ENCODE measurements at places on chromosomes 6 and 20.

GRCh38 chr20:54004445-54004844 lies 65.9 kb downstream of the BCAS1 start:
- DNase-seq, result no peak

GRCh38 chr6:68654134-68654533 lies 19.1 kb downstream of the ADGRB3 start:
- DNase-seq, result no peak

- DNase-seq, result no peak
These were observed 715 bp downstream of the SOX12 start for GRCh38 chr20:325889-326644.

DNA sequence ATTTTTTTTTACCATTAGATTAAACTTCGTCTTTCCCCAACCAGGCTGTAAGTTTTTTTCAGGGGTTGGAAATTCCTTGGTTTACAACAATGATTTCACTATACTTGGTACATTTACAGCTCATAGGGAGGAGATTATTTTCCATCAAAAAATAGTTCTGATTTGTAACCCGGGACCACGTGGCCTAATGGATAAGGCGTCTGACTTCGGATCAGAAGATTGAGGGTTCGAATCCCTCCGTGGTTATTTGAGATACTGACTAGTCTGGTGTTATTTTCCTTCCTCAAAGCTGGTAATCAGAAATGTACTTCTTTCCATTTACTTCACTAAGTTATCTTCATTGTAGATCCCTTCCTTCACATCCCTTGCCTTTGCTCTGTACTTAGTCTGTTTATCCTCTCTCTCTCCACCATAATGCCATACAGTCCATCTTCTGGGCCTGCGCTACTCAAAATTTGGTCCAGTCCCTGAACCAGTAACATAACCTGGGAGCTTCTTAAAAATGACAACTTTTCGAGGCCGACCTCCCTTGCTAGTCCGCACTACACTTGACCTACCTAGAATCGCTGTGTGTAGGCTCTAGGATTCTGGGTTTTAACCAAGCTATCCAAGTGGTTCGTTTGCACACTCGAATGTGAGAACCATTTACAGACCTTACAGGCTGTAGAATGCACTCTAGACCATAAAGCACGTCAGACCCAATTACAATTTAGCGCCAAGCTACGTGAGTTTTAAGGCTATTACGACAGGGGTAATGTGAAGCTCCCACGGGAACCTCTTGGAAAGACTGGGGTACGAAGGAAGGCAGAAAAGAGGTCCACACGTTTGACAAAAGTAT lies 42.1 kb upstream of the BTN3A2 start:
- peak; percentile 82 for DNase-seq

DNA sequence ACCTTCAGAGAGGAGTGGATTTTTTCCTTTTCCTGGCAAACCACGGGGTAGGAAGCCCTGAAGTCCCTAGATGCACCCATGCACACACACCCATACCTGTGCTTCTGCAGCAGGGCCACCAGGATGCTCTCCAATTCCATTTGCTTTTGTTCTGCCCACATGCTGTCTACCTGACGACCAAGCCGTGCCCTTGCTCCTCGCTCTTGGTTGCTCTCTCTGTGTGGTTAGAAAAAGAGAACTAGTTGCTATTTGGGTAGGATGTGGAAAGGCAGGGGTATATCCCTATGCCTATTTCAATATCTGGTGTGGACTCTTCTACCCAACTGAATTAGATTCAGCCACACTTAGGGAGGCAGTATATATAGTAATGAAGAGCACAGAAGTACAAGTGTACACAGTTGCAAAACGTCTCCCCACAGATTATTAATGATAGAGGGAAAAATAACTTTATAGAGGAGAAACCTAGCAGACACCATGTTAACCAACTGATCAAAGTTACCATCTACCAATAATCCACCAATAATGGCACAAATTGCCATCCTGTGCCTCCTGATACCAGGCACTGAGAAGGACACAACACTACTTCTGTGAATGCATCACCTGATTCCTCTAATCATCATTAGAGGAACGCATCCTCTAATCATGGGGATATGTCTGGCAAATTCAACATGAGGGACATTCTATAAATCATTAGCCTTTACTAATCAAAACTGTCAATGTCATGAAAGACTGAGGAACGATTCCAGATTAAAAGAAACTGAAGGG lies 7.3 kb downstream of the GHRH start:
- no peak for DNase-seq

GRCh38 chr6:41023114-41023513 lies 15.9 kb downstream of the UNC5CL start:
- no peak for DNase-seq
